CD4-positive, alpha-beta T cell treated with Interferon alpha-2 for 1 hour (primary cell): ENCODE measurements at places on chromosomes 7 and 10.

- no peak for DNase-seq
Observed at GRCh38 chr7:33757050-33757449, 148.3 kb upstream of the BMPER start.

DNA sequence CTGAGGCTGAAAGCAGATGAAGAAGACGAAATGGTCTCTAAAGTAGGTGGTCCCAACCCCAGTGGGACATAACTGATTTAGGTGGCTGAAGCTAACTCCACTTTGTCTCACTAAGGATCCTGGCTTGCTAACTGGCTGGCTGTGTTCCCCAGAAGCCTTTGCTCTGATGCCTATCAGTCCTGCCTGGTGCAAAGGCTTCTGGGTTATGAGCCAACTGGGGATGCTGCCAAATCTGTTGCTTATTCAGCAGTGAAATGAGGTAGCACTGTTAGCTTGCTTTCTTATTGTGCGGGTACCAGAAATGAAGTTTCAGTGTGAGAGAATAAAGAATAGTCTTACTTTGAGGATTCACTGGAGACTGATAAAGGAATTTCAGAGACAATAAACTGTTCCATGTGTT, 18.1 kb downstream of the PRKG1 start:
- DNase-seq = no peak

DNA sequence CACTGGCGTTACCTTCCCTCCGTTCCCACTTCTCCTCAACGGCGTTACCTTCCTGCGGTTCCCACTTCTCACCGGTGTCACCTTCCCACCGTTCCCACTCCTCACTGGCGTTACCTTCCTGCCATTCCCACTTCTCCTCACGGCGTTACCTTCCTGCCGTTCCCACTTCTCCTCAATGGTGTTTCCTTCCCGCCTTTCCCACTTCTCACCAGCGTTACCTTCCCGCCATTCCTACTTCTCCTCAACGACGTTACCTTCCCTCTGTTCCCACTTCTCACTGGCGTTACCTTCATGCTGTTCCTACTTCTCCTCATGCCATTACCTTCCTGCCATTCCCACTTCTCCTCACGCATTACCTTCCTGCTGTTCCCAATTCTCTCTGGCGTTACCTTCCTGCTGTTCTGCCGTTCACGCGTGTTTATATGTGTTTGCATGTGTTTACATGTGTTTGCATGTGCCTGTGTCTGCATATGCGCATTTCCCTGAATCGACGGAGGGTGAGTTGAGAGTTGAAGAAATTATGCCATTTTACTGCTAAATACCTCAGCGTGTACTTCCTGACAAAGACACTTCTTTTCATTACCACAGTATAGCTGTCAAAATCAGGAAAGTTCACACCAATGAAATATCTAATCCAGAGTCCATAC, 23.2 kb upstream of the CFAP46 start:
- DNase-seq = no peak

DNA sequence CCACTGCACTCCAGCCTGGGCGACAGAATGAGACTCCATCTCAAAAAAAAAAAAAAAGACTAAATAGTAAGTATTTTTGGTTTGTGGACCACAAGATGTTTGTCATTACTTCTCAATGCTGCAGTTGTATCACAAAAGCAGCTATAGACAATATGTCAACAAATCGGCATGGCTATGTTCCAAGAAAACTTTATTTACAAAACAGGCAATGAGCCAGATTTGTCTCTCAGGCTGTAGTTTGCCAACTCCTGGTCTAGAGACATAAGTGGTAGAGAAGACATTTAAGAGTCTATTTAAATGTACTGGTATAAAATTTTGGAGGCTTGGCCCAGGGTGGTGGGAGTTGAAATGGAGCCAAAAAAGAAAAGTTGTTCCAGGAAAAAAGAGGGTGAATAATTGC, 185.8 kb downstream of the SORCS1 start:
- no peak for DNase-seq

GRCh38 chr7:26857506-26858240, 6.7 kb downstream of the SKAP2 start:
- peak; percentile 13 for DNase-seq

GRCh38 chr7:196283-196682, 3.9 kb downstream of the FAM20C start:
- DNase-seq = no peak

- DNase-seq = no peak
Observed at GRCh38 chr7:55034776-55035175, 16.0 kb downstream of the EGFR start.

- DNase-seq = no peak
Observed at GRCh38 chr10:5685764-5686240, 1.2 kb downstream of the TASOR2 start.

DNA sequence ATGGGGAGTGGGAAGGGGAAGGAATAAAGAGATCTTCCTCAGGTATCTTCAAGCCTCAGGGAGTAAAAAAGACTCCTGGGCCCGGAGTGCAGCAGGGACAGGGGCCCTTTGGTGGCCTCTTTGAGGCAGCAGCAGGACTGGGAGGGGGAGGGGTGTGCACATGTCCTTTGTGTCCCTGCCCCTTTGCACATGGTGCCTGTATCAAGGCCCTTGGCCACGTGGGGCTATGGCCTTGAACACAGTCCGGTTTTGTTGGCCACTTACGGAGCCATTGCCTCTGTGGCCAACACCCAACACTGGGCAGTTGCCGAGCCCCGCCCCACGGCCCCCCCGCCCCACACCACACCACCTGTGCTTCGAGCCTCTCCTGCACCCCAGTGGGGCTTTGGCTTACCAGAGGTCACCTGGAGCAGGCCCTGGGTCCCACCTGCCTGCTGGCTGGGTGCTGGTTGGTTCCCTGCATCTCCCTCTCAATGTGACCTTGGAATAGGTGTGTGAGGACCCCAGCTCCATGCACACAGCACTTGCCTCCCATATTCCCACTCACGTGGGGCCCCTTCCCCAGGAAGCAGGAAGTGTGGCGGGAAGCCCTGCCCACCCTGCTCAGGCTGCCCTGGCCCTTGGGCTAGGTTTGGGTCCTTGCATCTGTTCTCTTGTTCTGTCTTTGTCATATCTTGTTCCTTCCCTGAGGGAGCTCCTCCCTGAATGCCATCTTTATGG, 5.4 kb downstream of the SAP25 start:
- no peak for DNase-seq

DNA sequence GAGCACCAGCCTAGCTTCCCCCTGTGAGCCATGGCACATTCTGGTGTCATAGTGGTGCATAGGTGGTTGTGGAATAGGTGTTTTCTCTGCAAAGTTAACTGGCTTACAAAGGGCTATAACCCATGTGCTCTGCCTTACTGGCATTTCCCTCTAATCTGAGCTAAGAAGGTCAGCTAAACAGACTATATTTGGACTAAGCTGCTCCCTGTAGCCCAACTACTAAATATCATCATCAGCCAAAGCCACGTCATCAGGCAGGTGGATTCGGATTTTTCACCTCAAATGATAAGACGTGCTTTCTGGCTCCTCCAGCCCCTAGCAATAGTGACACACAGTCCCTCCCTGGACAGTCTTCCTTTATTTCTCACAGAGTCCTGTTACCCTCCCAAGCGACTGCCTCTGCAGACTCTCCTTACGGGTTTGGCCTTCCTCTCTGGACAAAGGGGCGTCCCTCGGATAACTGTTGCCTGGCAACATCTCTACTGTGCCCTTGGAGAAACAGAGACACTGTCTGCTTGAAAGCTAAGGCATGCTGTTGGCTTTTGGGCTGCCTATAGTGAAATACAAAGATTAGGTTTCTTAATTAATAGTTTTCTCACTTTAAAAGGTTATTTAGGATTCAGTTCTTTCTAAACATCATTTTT, 9.1 kb downstream of the SLC13A4 start:
- no peak for DNase-seq

- no peak for DNase-seq
Observed at GRCh38 chr7:116782177-116782711, 80.1 kb upstream of the CAPZA2 start.

DNA sequence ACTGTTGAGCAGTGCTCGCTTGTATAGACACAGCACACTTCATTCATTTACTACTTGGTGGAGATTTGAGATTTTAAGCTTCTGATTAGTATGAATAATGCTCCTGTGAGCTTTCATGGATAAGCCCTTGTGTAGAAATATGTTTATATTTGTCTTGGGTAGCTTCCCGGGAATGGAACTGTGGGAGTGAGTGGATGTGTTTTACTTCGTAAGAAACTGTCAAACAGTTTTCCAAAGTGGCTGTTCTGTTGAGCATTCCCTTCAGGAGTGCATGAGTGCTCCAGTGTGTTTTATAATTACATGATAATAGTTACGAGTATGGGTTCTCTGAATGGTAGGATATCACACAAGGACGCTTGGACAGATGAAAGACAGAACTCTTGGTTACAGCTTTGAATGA, 49.4 kb downstream of the VWC2 start:
- DNase-seq = no peak

GRCh38 chr10:90856964-90857634, 740 bp downstream of the HTR7 start:
- DNase-seq = no peak

DNA sequence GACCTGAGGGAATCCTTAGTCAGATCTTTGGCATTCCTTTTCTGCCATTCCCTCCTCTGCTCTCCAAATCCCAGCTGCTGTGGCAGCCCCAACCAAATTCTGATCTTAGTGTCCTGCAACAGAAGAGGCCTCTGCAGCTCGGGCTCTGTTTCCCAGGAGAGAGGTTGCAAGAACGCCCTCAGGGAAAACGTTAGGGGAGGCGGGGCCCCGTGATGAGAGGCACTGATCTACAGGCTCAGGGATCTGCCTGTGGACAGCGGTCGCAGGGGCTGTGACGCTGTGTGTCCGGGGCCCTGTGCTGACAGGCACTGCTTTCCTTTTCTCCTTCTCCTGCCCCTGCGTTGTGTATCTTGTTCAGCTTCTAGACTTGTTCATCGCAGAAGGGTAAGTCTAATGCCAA, 57.3 kb upstream of the DPYSL4 start:
- DNase-seq = no peak

DNA sequence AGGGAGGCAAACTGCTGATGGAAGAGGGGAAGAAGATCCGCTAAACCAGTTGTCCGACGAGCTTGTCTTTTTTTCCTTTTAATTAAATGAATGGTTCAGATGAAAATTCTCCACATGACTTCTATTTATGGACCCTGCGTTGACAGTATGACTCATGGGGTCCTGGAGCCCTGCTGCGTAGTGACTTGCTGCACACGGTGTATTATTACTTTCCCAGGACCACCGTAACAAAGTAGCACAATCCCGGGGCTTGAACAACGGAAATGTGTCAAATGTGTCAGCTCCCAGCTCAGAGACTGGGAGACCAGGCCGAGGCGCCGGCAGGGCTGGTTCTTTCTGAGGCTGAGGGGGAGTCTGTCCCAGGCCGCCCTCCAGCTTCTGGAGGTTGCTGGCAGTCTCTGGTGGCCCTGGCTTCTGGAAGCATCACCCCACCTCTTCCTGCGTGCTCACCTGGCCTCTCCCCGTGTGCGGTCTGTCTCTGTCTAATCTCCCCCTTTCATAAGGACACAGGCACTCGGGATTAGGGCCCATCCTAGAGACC, 33.8 kb upstream of the MNX1 start:
- DNase-seq = no peak

DNA sequence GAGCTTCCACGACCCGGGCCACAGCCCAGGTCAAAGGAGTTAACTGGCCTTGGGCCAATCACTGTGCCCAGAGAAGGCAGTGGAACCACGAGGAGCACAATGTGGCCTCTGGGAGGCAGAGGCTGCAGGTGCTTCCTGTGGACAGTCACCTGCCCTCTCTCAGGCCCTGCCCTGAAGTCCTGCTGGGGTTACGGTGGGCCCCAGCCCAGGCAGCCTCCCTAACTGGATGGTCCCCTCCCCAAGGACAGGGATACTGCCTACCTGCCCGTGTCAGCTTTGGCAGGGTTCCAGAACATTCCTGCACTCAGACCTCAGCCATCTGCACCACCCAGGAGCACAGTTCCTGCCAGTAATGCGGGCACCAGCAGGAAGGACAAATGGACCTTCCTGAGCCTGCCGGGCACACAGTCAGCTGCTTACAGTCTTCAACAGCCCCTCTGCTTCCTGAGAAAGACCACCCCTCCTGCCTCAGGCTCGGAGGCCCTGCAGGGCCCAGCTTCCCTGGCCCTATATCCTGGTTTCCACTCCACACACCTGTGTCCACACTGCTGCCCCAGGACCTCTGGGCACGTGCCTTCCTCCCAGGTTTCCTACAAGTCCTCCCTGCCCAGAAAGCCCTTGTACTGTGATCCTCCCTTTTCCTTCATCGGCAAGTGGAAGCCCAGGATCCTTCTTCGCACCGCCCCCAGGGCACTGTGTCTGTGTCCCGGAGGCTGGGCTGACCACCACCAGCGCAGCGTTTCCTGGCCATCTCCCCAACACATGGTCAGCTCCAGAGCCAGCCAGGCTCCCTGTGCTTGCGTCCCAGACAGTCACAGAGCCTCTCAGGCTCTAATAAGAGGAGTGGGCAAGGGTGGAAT, 23.3 kb downstream of the WDR86 start:
- no peak for DNase-seq

DNA sequence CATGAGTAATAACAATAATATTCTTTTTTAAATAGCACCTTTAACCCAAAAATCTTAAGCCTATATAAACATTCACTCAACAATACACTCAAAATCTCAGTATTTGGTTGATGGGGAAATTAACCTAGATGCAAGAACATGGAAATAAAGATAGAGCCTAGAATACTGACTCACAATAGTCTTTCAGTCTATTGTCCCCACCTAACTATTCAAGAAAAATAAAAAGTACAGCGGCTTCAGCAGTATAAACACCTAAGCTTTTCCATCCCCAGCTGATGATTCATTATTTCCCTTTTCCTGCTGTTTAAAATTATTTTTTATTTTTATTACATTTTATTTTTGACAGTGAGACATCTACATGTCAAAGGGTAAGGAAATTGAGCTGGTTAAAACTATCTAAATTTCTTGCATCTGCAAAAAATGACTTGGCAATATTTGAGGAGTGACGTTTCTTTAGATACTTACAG, 201.4 kb downstream of the FZD1 start:
- no peak for DNase-seq

DNA sequence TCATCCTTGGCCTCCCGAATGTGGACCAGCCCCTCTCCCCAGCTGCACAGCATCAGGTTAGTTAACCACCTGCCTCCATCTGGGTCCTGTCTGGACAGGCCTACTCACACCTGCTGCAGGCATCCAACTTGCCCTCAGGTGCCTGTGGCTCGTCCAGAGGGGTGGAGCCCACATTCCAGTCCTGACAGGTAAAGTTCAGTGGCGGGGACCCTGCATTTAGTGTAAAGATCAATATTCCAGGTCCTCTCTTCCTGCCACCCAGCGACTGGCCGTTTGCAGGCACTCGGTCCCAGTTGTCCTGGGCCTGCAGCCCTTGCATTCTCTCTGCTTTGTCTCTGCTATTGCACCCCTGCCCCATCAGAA, 15.0 kb downstream of the HTRA1 start:
- DNase-seq = no peak
